ACHN (cell line): ENCODE measurements at places on chromosomes 16 and 17.

GRCh38 chr16:88943131-88943664, 33.8 kb downstream of the CBFA2T3 start:
- no peak for DNase-seq

DNA sequence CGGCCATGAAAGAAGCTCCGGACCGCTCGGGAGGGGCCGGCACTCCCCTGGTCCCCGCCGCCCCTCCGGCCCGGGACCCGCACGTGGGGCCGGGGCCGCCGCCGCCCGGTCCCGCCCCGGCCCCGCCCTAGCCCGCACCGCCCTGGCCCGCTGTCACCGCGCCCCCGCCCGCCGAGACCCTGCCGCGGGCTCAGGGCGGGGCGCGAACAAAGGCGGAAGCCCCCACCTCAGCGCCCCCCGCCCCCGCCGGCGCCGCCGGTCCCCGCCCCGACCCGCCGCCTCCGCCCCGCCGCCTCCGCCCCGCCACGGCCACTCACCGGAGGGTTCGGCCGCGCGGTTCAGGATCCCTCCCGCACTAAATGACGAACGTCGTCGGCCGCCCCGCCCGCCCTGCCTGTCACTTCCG, at the start of gene ARHGDIA:
Gene ARHGDIA (minus strand): TSS at position 357 of the 406 bp plus-strand sequence. CDS start 1,407 bp downstream, outside the sequence.
- no peak for DNase-seq

GRCh38 chr16:24568392-24568791, 29.0 kb downstream of the RBBP6 start:
- DNase-seq: peak; percentile 55

DNA sequence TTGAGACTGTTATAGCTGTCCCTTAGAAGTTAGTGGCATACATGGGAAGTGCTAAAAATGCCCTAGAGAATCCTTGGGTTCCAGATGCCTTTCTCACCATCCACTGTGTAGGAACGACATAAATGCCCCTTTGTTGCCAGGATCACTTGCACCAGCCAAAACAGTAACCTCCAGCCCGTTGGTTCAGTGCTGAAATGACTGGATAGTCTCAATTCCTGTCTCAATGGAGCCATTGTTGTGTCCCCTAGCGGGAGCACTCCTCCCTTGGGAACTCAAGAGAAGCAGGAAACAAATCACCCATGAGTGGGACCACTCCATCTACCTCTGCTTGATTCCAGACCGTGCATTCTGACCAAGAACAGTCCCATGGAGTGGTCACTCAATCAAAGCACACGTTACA, 23.1 kb downstream of the MPHOSPH6 start:
- no peak for DNase-seq

- DNase-seq: peak; percentile 93
Observed at GRCh38 chr17:17921192-17922069, 50.8 kb downstream of the TOM1L2 start.

GRCh38 chr16:89507834-89508590, at the start of gene SPG7:
Gene SPG7 (plus strand): TSS chr16:89508403. CDS start chr16:89508418, 15 bp downstream.
- DNase-seq: peak; percentile 89

DNA sequence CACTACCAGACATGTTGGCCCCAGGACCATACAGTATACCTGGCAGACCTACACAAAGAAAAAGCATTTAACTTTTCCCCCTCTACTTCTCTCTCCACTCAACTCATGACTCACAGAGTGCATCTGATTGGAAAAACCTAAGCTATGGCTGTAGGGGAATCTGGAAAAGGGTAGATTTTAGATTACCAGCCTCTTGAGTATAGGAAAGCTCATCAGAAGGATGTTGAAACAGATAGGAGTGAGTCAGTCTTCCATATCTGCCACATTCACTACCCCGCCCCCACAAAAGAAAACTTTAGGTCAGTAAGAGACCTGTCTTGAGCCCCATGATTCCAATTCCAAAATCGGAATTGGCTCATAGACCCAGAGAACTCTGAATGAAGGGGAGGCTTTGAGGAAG, 12.3 kb downstream of the KRT9 start:
- no peak for DNase-seq

DNA sequence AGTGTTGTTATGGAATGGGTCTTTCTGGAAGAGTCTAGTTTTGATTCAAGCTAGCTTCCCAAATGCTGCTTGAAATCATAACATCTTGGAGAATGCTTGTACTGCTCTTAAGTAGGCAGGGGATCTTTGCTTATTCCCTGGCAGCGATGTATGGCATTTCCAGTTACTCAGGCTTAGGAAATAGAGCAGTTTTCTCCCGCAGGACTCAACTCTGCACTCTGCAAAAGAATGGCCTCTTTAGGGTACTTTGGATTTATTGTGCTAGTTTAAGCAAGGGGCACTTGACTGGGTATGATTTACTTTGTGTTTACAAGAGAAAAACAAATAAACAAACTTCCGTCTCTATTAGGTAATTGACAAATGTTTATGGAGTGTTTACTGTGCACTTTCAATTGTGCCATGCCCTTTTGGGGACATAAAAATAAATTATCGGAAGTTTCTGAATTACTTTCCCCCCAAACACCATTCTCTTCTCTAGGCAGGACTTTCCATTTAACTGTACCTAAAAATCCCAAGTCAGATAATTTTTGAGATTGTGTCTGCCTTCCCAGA, 164.0 kb downstream of the MAP2K6 start:
- DNase-seq: no peak

DNA sequence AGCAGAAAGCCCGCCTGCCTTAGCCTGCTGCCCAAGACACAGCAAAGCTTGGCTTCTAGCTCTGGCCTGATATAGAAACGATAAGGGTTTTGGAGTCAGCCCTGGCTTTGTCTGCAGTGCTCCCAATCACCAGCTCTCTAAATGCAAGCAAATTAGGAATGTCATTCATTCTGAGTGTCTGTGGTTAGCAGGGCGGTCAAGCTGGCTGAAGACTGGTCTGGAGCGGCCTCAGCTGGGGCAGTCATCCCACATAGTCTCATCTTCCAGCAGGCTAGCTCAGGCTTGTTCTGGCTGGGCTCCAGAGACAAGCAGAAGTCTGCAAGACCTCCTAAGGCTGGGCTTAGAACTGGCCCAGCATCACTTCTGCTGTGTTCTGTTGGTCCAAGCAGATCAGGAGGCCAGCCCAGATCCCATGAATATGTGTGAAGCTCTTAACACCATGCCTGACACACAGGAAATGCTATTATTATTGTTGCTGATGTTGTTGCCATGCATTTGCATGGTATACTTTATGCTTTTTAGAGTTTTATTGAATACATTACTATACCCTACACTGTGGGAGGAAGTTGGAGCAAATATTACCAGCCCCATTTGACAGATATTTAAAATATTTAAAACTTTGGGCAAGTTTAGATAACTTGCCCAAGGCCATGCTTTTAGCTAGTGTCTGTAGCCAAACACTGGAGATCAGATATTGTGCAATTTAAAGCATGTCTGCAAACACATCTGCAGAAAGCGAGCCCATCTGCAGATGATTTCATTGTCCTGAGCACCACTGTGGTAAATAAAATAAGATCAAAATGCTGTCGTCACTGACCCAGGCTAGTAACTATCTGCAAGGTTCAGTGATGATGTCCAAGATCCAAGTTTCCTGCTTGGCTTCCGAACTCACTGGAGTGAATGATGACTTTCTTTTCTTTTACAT, 24.8 kb downstream of the TMC7 start:
- peak; percentile 25 for DNase-seq

- DNase-seq: no peak
Observed at GRCh38 chr17:42608305-42609181, 631 bp downstream of the RETREG3 start.

DNA sequence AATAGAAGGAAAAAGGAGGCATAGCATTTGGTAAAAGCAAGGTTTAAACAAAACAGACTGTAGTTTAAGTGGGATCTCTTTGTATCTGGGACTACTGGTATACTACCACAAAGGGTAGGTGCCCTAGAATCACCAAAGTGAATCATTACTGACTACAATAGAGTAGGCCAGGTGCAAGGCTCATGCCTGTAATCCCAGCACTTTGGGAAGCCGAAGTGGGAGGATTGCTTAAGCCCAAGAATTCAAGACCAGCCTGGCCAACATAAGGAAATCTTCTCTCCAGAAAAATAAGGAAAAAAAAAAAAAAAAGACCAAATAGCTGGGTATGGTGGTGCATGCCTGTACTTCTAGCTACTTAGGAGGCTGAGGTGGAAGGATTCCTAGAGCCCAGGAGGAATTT, 60.8 kb upstream of the CORO6 start:
- DNase-seq: no peak

DNA sequence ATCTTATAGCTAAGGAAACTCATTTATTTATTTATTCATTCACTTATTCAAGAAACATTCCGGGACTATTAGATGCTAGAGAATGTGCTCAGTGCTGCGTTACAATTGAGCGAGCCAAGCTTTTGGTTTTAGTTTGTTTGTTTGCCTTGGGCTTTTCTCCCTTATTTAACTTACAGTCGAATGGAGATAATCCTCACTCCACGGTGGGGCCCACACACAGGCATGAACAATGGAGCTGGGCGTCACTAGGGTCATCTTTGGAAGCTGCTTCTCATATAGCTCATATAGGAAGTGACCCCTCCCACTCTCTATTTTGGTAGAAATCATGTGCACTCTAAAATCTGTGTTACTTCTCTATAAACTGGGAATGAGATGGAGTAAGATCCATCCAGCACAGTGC, 210.0 kb downstream of the TMEM114 start:
- no peak for DNase-seq

DNA sequence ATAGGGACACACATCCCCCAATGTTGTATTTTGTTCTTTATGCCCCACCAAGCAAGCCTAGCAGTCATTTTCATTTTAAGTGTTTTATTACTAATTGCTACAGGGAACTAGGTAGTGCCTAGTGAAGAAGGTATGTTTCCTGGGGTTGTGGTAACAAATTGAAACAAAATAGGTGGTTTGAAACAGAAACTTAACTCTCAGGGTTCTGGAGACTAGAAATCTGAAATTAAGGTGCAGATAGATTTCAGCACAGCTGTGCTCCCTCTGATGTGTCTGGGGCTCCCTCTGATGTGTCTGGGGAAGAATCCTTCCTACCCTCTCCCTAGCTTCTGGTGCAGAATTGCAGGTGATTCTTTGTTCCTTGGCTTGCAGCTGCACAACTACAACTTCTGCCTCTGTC, 390.1 kb downstream of the ZFHX3 start:
- no peak for DNase-seq
